ENCODE measurements at places on chromosomes 16 and 17.
A peak's percentile ranks its signal among the peaks of the same experiment; 100 is the strongest.

- DNase-seq = no peak
These were observed 6.2 kb upstream of the RAMP2 start for GRCh38 chr17:42754782-42755181.

- DNase-seq = no peak
These were observed 6.7 kb upstream of the WFIKKN2 start for GRCh38 chr17:50828508-50829170.

DNA sequence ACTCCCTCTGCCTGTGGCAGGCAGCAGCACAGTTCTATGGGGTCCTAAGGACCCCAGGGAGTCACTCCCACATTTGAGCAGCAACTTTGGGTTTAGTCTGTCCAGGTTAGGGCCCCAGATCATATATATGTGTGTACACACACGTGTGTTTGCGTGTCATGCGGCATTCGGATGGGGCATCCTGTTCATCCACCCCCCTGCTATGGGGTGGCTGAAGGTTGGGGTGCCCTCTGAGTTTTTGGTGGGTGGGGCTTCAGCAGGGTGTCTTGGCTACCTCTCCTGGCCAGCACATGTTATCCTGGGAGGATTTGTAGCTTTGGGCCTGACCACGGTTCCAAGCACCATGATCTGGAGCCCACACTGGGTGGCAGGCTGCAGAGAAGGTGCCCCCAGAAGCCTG is 100.7 kb downstream of the RAB11FIP4 start:
- no peak for DNase-seq

- no peak for DNase-seq
These were observed 307.5 kb upstream of the DYNLRB2 start for GRCh38 chr16:80233097-80233835.

- DNase-seq = no peak
These were observed 21.1 kb downstream of the ARHGAP23 start for GRCh38 chr17:38449364-38449763.

- no peak for DNase-seq
These were observed 30.2 kb upstream of the GPRC5B start for GRCh38 chr16:19914877-19915276.

DNA sequence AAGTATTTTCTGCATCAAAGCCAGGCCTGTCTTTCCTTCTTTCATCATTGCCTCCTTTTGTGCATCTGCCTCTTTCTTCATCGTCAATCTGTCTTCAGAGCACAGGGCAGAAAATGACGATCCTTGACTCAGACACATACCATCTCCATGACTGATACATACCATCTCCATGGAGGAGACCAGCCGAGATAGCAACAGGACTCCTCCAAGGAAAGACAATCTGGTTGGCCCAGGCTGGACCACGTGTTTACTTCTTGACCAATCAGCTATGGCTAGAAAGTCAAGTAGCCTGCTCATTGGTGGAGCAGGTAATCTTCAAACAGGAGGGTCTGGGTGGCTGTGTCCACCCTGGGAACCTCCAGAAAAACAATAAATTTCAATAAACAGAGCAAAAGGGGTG is 164.6 kb downstream of the CPPED1 start:
- no peak for DNase-seq

DNA sequence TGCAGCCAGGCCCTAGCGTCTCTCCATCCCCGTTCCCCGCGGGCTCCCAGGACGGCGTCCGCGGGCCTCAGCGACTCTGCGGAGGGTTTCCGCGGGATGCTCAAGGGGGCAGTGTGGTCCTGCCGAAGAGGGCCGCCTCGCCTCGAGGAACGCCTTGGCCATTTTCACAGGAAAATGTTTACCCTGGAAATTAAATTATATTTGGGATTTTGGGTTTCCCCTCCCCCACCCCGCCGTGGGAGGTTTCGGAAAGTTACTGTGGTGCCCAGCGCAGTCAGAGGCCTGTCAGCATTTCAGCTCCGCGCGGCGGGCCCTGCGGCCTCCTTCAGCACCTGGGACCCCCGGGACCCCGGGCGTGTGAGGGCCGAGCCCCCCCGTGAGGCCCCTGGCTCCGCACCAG is 94.5 kb downstream of the PCTP start:
- DNase-seq = peak; percentile 60

DNA sequence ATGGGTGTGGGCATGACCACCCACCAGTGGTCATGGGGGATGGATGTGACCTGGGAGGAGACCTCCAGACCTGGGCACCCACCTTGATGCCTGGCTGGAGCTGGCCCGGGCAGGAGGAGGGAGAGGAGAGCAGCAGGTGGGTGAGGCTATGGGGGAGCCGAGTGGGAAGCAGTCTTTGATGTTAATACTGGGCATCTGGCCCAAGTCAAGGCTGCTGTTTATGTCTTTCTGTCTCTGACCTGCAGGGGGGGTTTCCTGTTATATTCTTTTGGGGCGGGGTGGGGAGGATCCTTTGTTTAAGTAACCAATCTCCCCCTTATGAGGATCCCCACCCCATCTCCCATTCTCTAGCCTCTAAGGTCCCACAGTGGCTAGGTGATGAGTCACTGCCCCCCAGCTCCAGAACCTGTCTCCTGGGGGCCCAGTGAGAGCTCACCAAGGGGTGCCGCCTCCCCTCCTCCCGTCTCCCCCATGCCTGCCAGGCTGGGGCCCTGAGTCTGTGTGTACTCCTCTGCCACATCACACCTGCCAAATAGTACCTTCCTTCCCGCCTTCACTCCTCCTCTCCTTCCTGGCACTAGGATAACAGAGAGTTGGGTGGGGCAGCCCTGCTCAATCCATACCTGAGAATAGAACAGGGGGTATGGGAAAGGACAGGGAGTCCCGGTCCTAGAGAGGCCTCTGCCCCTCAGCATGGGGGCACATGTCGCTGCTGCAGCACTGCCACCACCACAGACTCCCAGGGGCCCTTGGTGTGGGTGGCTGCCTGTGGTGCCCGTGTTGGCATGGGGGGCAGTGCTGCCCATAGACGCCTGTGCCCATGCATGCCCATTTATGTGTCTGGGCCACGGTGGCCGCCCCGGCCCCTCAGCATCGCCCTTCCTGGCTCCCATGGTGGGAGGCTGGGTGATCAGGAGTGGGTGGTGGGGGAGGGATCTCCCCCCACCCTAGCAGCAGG is 7.3 kb downstream of the THRA start:
- DNase-seq = no peak

GRCh38 chr17:2716649-2717048 is 5.1 kb upstream of the CLUH start:
- DNase-seq = no peak

GRCh38 chr16:88013091-88013609 is 61.9 kb downstream of the BANP start:
- peak; percentile 71 for DNase-seq

- no peak for DNase-seq
These were observed 13.0 kb upstream of the DPEP1 start for GRCh38 chr16:89600427-89600826.

DNA sequence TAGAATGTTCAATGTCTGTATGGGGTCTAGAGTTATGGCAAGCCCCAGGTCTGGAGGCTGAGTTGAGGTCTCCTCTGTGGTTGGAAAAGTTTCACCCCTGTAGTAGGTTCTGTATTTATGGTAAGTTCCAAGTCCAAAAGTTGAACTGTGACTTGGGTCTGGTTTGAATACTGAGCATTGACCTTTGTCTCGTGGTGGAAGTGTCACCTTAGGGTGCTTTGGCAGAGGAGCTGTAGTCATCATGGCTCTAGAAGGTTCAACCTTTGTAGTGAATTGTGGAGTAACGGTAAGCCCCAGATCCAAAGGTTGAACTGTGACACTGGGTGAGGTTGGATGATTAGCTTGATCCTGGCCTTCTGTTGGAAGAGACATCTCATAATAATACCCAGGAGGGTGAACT is 17.6 kb downstream of the RDM1 start:
- no peak for DNase-seq

GRCh38 chr16:35523991-35524390 is 2064.6 kb downstream of the TP53TG3F start:
- no peak for DNase-seq

DNA sequence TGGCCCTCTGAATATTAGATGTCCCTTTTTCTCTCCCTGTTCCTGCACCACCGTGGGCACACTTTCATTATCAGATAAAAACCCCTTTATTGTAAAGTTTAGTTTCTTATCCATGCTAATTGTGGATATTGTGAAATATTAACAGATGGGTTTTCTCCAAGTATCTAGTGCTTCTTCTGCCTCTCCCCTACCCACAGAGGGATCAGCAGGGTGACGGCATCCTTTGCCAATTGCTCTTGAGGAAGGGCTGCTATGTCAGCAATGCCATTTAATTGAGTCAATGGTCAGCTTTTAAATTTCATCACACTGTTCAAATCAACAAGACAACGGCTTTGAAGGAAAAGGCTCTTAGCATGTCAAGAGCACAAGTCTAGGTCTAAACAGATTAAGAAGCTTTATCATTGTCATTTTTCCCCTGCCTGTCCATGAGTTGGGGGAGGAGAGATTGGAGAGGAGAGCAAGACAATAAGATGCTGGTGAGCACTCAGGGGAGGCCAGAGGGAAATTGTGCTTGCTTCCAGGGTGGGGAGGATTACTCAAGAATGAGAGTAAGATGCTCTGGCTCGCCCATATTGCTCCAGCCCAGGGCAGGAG is 443.0 kb upstream of the CCL2 start:
- DNase-seq = no peak

DNA sequence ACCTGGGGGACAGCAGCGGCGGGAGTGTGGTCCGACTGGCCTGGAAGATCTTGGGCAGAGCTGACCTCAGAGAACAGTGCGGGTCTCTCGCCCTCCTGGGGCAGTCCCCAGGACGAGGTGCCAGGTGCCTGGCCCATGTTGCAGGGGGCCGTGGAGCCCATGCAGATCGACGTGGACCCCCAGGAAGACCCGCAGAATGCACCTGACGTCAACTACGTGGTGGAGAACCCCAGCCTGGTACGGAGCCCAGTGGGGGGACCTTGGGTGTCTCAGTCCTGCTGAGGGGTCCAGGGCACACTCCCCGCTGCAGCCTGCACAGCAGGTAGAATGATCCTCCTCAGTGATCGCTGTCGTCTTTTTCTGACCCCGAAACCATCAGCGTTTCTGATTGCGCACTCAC is 1.4 kb downstream of the GPS1 start:
- no peak for DNase-seq

DNA sequence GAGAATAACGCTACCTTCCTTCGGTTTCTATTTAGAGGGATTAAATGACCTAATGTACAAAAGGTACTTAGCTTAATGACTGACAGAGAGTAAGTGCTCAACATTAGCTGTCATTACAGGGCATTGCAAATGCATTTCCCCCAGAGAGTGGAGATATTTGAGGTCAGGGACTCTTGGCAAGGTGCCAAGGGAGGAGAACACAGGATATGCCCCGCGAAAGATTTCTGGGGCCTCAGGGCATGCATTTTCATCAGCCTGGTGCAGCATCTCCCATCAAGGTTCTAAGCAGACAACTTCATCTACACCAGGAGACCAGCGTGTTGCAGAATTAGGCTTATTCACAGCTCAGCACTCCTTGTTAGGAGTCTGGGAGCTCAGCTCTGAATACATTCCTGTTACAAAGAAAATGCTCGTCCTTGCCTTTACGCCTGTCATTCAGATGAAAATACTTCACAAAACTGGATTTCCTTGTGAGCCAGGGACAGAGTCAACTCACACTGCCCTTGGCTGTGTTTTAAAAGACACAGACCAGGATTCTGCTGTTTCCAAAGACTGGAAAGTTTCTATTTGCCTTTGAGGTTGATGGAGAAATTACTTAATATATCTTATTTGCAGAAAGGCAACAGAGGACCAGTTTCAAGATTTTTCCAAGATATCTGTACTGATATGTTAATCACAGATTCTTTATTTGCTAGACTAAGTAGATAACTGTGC is 108.2 kb downstream of the VAT1L start:
- no peak for DNase-seq

GRCh38 chr17:75241502-75241901 is 19.9 kb downstream of the GGA3 start:
- no peak for DNase-seq

DNA sequence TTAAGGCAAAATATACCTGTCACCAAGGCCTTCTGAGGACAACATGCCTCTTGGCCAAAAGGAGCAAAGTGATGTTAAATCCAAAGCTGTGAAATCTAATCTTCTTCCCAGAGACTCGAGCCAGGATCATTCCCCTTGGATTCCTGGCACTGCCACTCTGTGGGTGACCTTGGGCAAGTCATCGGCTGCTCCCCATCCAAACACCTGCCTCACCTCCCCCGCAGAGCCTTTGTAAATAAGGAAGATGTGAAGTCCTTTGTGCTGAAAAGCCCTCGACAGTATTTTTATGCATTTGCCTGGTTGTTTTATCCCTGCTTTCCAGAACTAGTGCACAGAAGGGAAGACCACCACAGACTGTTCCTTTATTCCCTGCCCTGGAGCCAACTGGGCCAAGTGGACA is 5.4 kb upstream of the CEP295NL start:
- DNase-seq = no peak

- no peak for DNase-seq
These were observed 10.0 kb downstream of the CNGB1 start for GRCh38 chr16:57960826-57961472.

DNA sequence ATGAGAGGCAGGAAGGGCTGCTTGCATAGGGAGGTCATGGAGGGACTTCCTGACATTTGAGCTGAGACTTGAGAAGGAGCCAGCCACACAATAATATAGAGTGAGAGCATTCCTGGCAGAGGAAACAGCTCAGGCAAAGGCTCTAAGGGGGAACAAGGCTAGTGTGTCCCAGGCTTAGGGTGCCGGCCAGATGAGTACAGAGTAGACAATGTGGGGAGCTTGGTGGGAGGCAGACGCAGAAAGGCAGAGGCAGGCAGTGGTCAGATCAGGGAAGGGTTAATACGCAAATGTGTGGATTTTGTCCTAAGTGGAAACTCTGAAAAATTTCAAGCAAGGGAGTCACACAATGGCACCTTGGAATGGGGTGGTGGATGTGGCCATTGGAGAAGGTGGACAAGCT is 31.3 kb downstream of the CD300LB start:
- DNase-seq = no peak

DNA sequence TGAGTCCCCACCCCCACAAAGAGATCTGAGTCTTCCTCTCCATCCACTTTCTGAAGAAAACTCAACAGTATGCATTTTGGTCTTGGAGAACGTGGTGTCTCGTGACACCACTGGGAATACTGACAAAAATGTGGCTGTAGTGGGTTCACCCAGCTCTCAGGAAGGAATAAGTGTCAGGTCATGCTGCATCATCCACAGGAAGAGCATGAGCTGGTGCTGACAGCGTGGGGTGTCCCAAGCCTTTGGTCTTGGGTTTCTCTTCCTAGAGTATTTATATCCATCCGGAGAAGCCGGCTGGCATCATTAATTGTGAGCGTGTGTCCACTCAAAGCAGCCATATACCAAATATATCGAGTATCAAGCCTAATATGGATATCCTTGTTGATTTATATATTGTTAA is 55.9 kb downstream of the C17orf67 start:
- no peak for DNase-seq
